ENCODE measurements at places on chromosomes 6 and 20. TPM values are rescaled to one million over a fixed set of nuclear protein-coding genes. Genes with fewer than 3 reads are reported as not detected.

DNA sequence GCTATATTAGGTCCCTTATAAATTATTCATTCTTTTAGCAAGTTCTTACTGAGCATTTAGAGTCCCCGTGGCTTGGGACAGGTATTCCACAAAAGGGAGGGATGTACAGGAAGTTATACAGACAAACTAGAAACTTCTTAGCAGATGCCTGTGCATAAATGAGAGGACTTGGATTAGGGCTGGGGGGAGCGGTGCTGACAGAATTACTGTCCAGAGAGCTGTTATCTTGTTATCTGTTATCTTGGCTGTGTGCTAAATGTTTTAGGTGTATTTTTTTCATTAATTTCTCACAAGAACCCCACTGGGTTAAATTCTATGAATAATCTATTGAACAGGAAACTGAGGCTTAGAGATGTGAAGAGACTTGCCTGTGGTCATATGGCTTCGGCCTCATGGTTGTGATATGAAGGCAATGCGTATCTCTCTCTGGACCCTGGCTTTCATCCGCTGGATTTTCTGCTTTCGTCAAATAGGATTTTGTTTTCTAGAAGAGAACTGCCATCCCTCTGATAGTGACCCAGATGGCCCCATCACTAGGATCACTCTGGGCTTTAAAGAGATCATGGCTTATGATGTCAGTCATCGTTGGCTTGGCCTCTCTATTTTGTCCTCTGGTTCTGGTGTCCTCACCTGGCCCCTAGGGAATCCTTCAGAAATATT, 32.3 kb upstream of the RREB1 start:
- no peak for DNase-seq
- H3K27ac ChIP-seq: no peak overlapping the region
- H3K27me3 ChIP-seq: no peaks in the 10 kb centered on the region
- H3K36me3 ChIP-seq: no peaks in the 10 kb centered on the region
- peaks cover 16% of the 10 kb centered on the region for H3K4me1 ChIP-seq
- H3K4me3 ChIP-seq: no peak overlapping the region

- no peak overlapping the region for H3K27ac ChIP-seq
- no peaks in the 10 kb centered on the region for H3K27me3 ChIP-seq
- no peak overlapping the region for H3K4me3 ChIP-seq
These were observed 7.0 kb downstream of the PNPLA1 start for GRCh38 chr6:36276581-36277536.

DNA sequence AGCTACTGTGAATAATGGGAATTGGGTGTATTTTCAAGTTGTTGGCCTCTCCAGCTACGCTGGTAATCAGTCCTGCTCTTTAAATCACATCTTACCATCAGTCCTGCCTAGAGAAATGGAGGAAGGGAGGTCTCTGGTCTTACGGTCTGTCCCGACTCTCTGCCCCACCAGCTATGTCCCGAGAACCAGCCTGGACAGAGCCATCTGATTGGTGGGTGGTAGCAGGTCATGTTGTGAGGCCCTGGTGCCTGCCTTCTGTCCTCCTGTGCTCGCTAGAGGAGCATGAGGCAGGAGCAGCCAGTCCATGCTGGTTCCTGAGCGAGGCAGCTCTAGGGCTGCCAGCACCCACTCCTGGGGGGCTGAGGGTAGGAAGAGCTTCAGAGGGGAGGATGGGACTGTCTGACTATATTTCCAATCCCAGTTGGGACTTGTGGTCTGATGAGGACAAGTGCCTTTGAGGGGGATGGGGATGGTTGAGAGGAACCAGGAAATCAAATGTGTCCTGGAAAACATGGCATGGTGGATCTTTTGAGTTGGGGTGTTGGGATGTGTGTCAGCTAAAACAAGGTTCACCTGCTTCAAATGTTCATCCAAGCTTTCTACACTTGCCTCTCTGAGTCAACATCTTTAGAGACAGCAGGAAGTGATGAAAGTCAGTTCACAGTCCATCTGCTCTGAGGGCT, 33.0 kb downstream of the SYNJ2 start:
- no peaks in the 10 kb centered on the region for H3K36me3 ChIP-seq
- no peak for DNase-seq
- H3K27ac ChIP-seq: peak overlapping the region; percentile 0
- no peaks in the 10 kb centered on the region for H3K27me3 ChIP-seq
- no peak overlapping the region for H3K4me3 ChIP-seq
- peaks cover 30% of the 10 kb centered on the region for H3K4me1 ChIP-seq

DNA sequence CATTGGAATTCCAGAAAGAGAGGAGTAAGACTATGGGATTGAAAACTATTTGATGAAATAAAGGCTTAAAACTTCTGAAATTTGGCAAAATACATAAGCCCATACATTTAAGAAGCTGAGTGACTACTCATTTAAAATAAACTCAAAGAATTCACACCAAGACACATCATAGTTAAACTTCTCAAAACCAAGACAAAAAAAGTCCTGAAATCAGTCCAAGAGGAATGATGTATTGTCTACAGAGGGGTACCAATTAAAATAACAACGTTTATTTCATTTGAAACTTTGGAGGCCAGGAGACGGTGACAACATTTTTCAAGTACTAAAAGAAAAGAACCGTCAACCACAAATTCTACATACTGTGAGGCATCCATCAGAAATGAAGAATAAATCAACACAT, 841.4 kb upstream of the MAP3K7 start:
- DNase-seq: no peak
- H3K27ac ChIP-seq: no peak overlapping the region
- H3K27me3 ChIP-seq: no peaks in the 10 kb centered on the region
- no peaks in the 10 kb centered on the region for H3K36me3 ChIP-seq

DNA sequence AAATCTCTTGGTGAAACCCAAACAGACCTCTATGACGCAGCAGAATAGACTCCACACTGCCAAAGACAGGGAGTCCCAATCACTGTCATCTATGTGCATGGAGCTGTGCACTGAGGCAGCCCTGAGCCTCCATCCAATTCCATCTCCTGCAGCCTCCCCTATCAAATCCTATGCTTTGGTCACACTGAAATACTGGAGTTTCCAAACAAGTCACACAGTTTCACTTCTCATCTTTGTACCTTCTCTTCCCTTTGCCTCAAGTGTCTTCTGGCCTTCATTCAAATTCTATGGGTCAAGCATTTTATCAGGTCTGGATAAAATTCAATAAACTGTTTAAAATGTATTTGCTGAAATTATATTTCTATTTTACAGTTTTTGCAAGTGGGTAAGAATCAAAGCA, 38.5 kb downstream of the FBXL4 start:
- no peaks in the 10 kb centered on the region for H3K27me3 ChIP-seq
- H3K4me3 ChIP-seq: no peak overlapping the region
- H3K4me1 ChIP-seq: no peaks in the 10 kb centered on the region
- DNase-seq: no peak

- no peak overlapping the region for H3K4me3 ChIP-seq
- H3K27ac ChIP-seq: peak overlapping the region; percentile 26
- H3K4me1 ChIP-seq: peaks cover 51% of the 10 kb centered on the region
- no peak for DNase-seq
- no peaks in the 10 kb centered on the region for H3K36me3 ChIP-seq
These were observed 19.3 kb downstream of the JARID2 start for GRCh38 chr6:15264902-15265761.

DNA sequence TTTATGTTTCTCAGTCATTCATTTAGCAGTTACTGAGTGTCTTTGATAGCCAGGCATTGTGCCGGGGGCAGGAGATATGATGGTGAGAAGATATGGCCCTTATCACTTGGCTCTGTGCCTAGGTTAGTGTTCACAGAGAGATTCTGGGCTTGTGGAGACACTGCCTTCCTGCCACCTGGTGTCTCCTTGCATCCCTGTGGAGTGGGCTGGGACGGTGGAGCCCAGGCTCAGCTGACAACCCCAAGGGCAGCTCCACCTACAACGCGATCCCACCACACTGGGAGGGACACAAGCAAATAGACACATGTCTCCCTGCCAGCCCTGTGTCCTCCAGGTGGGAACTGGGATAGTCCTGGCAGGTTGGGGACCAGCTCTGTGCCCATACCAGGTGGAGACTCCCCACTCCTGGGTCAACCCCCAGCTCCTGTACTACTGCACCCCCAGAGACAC, 30.3 kb upstream of the VEGFA start:
- H3K27ac ChIP-seq: no peak overlapping the region
- no peak overlapping the region for H3K4me3 ChIP-seq
- no peaks in the 10 kb centered on the region for H3K4me1 ChIP-seq
- H3K36me3 ChIP-seq: no peaks in the 10 kb centered on the region
- DNase-seq: no peak

- H3K4me3 ChIP-seq: no peak overlapping the region
- no peaks in the 10 kb centered on the region for H3K27me3 ChIP-seq
- no peak for DNase-seq
- H3K36me3 ChIP-seq: no peaks in the 10 kb centered on the region
- no peaks in the 10 kb centered on the region for H3K4me1 ChIP-seq
These were observed 35.8 kb downstream of the PDSS2 start for GRCh38 chr6:107423474-107423990.

DNA sequence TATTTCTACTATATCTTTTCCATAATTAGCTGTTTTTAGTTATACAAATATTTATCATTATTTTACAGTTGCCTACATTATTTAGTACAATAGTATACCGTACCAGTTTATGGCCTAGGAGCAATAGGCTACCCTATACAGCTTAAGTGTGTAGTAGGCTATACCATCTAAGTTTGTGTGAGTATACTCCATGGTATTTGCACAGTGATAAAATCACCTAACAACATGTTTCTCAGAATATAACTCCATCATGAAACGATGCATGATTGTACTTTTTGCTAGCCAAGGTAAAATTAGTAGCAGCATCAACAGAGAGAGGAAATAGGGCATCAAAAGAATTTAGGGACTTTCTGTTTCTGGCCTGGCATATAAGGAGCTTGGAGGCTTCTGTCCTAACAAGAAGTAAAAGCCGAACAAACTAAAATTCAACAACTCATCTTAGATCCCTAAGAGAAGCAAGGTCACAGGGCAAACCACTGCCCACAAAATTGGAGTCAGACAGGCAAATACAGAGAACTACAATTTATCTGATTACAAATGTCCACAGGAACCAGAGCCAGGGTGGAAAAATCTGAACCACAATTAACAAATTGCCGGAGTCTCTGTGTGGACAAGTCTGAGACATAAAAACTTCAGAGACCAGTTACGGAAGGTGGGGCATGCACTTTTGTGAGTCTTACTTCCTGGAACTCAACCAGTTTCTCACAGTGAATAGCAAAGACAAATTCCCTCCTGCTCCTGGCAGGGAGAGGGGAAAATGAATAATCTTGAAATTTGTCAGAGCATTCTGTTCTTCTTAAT, 671.4 kb downstream of the RFPL4B start:
- no peak overlapping the region for H3K27ac ChIP-seq
- H3K36me3 ChIP-seq: no peaks in the 10 kb centered on the region
- H3K27me3 ChIP-seq: no peaks in the 10 kb centered on the region
- H3K4me3 ChIP-seq: no peak overlapping the region

DNA sequence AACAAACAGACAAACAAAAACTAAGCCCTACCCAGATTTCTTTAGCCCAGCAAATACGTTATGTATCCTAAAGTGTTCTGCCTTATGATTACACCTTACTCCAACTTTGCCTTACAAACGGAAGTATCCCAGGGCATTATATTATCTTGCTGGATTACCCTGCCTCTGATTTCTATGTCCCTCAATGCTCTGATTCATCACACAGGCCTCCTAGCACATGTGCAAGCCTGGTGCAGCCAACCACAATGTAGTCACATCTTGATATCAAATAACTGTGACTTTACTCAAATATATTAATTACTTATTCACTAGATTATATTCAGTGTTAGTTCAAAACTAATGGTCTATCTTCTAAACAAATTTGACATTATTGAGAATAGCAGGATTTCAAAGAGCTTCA, 598.6 kb downstream of the TBC1D32 start:
- no peak overlapping the region for H3K27ac ChIP-seq
- H3K4me3 ChIP-seq: no peak overlapping the region
- H3K4me1 ChIP-seq: no peaks in the 10 kb centered on the region
- H3K27me3 ChIP-seq: no peaks in the 10 kb centered on the region
- no peaks in the 10 kb centered on the region for H3K36me3 ChIP-seq

GRCh38 chr20:62252342-62252966, 14.1 kb downstream of the OSBPL2 start:
- H3K27ac ChIP-seq: no peak overlapping the region
- H3K27me3 ChIP-seq: no peaks in the 10 kb centered on the region
- no peak overlapping the region for H3K4me3 ChIP-seq
- peaks cover 2% of the 10 kb centered on the region for H3K36me3 ChIP-seq

DNA sequence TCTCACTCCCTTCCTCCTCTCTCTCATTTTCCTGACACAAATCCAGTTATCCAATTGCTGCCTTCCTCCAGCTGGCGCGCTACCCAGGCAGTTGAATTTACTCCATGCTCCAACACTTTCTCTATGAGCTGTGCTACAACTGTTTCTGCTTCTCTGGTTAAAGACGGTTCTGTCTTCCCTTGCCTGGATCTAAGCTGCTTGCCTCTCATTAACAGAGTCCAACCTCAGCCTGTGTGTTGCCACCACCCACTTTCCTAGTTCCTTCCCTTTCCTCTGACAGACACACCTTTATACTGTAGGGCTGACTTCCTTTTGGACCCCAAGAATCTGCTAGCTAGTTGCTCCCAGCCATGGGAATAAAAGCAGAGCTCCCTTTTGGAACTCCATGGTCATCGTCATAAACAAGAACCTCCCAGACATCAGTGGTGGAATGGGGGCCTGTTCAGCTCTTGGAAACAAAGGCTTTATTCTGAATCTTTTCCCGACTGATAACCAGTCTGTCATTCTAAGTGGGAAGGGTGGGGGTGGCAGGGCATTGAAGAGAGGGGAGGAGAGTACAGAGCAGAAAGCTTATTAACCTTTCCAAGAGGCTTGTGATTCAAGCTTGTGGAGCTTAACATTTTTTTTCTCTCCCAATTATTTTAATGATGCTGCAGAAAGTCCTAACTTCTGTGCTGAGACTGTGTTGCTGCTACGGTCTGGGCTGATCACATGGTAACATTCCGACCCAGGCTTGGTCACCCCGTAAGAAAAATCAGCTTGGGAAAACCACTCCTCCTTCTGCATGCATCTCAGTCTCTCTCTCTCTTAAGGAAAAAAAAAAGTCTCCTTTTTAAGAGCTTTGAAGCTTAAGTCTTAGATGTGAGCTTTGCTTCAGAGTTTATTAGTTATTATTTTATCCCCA, 31.3 kb upstream of the BMP2 start:
- H3K27ac ChIP-seq: peak overlapping the region; percentile 14
- no peaks in the 10 kb centered on the region for H3K27me3 ChIP-seq
- H3K4me1 ChIP-seq: peaks cover 28% of the 10 kb centered on the region
- no peak for DNase-seq

DNA sequence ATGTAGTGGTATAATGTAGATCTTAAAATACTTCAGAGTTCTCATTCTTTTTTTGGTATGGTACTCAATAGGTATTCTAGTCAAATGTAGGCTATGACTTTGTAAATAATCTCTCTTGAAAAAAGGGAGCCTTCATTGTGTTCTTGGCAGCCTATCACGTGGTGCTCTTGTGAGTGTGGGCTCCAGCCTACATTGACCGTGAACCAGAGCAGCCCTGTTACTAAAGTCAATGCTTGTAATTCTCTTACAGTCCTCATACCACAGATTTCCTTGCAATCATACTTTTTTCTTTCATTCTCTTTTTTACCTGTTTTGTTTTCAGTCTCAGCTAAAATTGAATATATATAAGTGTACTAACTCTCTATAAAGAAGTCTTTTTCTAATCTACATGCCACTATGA, 31.1 kb downstream of the ARID1B start:
- H3K27me3 ChIP-seq: no peaks in the 10 kb centered on the region
- H3K27ac ChIP-seq: no peak overlapping the region
- peak; percentile 34 for DNase-seq

The CDSN gene
- not detected for total RNA-seq

The SNAP25 gene
- total RNA-seq: 10.9 TPM

The SLC22A23 gene
- total RNA-seq: 20.4 TPM

The PTGIS gene
- total RNA-seq: 10.9 TPM

The BHLHE23 gene
- not detected for total RNA-seq

The C6orf15 gene
- not detected for total RNA-seq

The CPXM1 gene
- total RNA-seq: 2.3 TPM

Data from body of pancreas (tissue), 4 donors.